ENCODE measurements at places on chromosomes 3 and 15.

DNA sequence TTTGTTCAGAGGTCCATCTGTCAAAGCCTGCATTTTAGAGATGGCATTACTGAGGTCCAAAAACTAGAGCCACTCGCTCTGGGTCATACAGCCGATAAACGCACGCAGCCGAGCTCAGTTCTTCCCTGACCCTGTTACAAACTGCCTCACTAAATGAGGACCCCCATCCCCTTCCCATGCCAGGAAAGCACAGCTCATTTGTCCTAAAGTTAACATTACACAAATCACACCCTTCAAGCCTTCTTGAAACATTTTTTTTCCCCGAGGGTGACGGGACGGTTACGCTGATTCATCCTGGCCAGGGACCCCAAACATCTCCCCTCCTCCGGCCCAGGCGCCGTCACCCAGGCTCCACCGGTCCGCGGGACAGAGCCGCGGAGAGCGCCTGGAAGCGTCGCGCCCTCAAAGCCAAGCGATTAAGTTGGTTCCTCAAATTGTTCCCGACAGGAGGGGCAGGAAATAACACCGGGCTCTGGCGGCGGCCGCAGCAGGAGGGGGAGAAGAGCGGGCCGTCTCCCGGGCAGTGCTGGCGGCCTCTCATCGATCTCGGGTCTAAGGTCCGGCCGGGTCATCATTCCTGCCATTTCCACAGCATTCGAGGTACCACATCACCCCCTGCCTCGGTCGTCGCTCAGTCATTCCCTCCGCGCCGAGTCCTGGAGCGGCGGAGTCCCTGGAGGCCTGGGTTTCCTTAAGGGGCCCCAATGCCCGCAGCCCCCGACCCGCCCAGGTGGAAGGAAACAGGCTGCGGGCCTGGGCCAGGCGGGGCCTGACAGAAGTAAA lies 619 bp upstream of the CMTM8 start:
- DNase-seq: no peak

DNA sequence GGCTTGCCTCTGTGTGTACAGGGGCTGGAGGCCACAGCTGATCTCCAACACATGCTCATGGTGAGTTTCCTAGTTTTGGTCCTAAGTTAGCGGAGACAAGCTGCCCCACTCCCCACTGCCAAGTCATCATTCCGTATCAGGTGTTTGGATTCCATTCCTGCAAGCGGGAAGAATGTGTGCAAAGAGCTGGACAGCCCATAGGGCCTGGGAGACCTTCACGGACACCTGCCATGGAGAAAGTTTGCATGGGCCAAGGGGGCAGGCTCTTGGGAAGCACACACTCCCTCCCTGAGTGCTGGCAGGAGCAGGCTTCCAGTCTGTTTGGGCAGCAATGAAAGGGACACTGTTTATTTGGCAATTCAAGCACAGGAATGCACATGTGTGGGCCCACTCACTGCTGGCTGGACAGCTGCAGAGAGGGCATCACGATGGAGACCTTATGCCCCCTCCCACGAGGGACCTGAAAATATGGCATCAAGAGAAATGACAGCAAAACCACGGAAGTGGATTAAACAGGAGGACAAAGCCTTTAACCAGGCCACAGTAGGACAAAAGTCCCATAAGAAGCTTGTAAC lies 149.7 kb downstream of the KLF13 start:
- DNase-seq: no peak

GRCh38 chr3:129378949-129379348 lies 49.5 kb downstream of the EFCAB12 start:
- DNase-seq: no peak

GRCh38 chr3:13145826-13146642 lies 72.8 kb upstream of the IQSEC1 start:
- DNase-seq: no peak

DNA sequence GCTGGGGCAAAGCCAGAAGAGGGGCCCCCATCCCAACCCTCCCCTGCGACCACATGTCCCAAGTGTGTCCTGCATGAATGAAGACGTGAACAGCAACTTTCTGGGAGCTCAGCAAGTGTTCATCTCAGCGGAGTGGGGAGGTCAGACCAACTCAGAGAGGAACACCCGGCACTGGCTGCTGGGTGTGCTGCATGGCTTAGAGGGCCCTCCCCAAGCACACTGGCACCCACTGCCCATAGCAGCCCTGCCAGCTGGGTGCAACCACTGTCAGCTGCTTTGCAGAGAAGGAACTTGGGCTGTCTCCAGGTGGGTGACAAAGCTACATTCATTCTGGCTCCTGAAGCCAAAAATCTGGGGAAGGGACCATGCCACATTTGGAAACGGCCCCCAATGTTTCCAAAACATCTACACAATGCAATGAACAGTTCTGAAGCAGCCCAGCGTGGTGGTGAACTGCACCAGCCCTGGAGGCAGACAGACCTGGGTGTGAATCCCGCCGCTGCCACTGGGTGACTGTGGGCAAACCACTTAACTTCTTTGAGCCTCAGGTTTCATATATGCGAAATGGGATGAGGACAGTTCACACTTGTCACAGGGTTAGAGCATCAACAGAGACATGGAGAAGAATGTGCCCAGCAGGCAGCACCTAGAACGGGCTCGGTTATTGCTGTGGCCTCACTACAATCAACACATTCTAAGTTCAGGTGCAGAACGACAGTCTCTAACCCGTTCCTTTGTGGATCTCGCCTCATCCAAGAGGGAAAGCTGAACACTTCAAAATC lies 145.4 kb downstream of the NUP210 start:
- DNase-seq: no peak

DNA sequence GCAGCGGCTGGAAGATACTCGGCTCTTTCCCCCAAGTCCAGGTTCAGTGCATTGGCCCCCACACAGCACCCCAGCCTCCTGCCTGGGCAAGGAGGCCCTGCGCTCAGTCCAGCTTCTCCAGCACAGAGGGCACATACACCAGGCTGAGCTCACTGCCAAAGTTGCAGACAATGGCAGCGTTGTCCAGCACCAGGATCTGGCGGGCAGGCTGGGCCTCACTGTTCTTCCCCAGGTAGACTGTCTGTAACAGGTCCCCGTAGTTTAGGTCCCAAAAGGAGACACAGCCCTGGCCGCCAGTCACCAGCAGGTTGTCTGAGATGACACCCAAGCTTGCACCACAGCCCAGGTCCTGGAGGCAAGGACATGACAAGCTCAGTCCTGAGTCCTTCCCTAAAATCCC lies 32.9 kb downstream of the PTPN23 start:
- DNase-seq: no peak
